ENCODE measurements at places on chromosomes 12 and 14. TPM values are rescaled to one million over a fixed set of nuclear protein-coding genes. Genes with fewer than 3 reads are reported as not detected.

RAD51AP1 gene
- total RNA-seq, result 1.7 TPM

DNA sequence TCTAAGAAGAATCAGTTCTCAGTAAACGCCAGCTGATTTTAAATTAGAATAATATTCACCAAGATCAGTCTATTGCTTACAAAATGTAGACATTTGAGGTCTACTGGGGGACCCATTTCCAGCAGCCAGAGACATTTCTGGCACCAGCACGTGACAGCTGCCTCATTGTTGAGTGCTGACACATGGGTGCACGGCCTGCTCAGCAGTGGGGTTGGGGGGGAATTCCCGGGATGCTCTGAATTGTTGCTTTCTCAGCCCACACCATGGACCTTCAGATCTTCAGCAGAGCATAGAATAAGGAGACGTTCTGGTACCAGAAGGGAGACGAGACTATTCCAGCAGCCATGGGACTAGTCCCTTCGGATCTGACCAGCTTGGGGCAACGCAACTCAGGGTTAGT lies 18.3 kb downstream of the PLEKHG7 start:
- H3K27ac ChIP-seq, result no peak overlapping the region
- no peaks in the 10 kb centered on the region for H3K27me3 ChIP-seq
- no peak for DNase-seq

- no peaks in the 10 kb centered on the region for H3K27me3 ChIP-seq
- DNase-seq, result no peak
- H3K27ac ChIP-seq, result no peak overlapping the region
Measured at GRCh38 chr14:93714605-93715004, 73.7 kb downstream of the PRIMA1 start.

- H3K27me3 ChIP-seq, result no peaks in the 10 kb centered on the region
- H3K4me1 ChIP-seq, result peaks cover 23% of the 10 kb centered on the region
- no peak overlapping the region for H3K4me3 ChIP-seq
- no peak for DNase-seq
- no peaks in the 10 kb centered on the region for H3K36me3 ChIP-seq
Measured at GRCh38 chr12:117404203-117404853, 42.9 kb upstream of the NOS1 start.

DNA sequence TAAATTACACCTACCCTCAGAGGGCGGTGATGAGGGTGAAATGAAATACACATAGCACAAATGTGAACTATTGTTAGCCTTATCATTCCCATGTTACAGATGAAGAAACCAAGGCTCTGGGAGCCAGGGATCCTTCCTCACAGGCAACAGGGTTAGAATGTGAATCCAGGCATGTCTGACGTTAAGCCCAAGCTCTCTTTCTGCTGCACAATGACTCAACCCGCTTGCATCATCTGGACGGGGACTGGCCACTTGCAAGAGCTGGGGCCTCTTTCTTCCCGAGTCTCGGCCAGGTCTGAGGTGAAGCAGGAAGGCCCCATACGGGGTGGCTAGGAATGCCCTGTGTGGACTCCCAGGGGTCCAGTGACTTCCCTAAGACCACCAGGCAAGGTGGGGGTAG lies 105.2 kb downstream of the RBM19 start:
- no peaks in the 10 kb centered on the region for H3K4me1 ChIP-seq
- no peaks in the 10 kb centered on the region for H3K27me3 ChIP-seq
- no peak for DNase-seq
- peaks cover 21% of the 10 kb centered on the region for H3K36me3 ChIP-seq

DNA sequence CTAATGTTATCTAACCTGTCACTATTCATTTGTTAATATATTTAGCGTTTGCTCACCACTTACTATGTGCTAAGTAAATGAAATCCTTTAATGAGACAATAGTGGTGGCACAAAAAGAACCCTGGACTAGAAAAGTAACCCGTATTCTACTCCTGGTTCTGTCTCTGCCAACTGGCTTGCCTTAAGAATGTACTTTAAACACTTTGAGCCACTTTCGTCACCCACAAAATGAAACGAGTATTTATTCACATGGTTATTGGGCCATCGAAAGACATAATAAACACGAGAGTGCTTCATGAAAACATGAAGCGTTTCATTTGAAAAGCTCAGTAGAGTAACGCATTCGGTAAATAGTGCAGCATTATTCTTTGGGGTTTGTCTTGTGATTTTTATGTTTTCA lies 254.7 kb downstream of the EGLN3 start:
- H3K27ac ChIP-seq, result no peak overlapping the region
- H3K27me3 ChIP-seq, result no peaks in the 10 kb centered on the region
- no peaks in the 10 kb centered on the region for H3K36me3 ChIP-seq
- DNase-seq, result no peak
- H3K4me3 ChIP-seq, result no peak overlapping the region
